ENCODE measurements at places on chromosomes 3 and 15.

DNA sequence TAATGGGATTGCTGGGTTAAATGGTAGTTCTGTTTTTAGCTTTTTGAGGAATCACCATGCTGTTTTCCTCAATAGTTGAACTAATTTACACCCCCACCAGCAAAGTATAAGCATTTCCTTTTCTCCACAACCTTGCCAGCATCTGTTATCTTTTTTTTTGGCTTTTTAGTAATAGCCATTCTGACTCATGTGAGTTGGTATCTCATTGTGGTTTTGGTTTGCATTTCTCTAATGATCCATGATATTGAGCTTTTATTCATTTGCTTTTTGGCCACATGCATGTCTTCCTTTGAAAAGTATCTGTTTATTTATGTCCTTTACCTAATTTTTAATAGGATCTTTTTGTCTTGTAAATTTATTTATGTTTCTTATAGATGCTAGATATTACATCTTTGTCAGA lies 288.2 kb downstream of the EPHA6 start:
- DNase-seq: no peak

GRCh38 chr15:42845581-42845980 lies 75.0 kb downstream of the TTBK2 start:
- no peak for DNase-seq

DNA sequence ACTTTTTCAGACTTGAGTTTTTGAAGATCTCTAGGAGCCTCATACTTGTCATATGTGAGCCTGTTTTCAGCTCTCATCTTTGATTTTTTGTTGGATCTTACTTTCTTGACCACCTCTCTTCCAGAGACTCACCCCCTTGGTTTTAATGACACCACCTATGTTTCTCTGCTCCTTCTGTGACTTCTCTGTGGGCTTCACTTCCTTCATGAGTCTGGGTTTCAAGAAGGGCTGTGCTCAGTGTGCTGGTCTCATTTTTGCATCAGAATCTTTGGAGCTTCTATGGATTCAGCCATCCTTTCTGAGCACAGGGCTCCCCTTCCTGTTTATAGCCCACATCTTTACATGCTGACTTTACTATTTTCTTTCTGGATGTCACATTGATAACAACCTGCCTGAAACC lies 17.7 kb downstream of the PPM1L start:
- DNase-seq: no peak

DNA sequence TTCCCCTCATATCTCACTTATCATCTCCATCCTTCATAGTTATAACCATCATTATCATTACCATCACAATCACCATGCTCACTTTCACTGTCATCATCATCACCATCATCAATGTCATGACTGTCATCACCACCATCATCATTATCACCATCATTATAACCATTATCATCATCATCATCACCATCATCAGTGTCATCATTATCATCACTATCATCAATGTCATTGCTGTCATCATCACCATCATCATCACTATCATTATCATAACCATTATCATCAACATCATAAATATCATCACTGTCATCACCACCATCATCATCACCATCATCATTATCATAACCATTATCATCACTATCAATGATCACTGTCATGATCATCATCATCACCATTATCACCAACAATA lies 44.1 kb downstream of the SSUH2 start:
- DNase-seq: no peak

DNA sequence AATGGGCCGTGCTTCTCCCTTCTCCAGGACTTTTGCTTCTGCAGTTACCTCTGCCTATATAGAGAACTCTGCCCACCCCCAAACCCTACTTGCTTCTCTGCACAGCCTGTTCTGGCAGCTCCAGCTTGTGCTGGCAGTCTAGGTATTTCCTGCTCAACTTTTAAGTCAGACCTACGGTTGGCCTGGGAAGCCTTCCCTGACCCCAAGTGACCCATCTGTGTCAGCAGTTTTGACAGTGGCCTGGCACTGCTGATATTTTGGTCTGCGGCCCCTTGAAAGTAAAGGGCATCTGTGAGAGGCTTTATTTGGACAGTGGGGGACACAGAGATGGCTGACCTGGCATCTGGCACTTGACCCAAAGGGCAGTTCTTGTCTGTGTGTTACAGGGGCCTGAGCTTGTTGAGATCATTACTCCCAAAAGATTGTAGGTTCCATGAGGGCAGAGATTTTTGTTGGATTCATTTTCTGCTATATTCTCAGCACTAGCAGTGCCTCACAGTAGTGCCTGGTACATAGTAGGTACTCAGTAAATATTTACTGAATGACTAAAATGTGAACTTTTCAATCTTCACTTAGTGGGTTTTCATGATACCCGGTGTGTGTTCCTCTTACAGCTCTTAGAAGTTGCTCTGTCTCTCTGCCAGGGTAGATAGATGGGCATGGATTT lies 55.2 kb upstream of the TRAK1 start:
- DNase-seq: no peak

DNA sequence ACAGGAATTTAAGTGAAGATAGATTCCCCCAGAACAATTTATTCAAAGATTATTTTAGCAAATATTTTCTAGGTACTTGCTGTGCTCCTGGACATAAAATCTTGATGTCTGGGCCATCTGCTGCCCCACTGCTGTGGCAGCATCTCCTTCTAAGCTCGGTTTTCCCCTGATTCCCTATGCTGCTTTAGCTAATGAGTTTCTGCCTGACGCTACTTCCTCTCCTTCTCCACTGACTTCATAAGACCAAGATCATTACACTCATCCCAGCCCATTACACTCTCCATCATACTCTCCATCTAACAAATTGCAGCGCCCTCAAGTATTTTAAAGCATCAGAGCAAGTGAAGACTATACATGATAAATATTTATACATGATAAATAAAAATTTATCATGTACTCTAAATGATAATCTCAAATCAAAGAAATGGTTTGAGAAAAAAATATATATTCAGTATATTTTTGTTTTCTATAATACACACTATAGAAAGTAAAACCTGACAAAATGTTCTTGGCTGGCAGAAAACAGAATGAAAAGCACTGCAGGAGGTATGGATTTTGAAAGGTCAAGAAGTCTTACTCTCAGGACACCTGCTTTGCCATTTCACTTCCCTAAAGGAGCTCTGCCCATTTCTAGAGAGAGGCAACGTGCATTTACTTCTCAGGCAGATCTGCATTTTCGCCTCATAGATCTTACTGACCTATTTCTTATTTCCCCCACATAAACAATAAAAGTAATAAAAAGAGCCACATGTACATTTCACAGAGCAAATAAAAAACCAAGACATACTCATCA lies 232.0 kb downstream of the KCNMB2 start:
- DNase-seq: no peak

DNA sequence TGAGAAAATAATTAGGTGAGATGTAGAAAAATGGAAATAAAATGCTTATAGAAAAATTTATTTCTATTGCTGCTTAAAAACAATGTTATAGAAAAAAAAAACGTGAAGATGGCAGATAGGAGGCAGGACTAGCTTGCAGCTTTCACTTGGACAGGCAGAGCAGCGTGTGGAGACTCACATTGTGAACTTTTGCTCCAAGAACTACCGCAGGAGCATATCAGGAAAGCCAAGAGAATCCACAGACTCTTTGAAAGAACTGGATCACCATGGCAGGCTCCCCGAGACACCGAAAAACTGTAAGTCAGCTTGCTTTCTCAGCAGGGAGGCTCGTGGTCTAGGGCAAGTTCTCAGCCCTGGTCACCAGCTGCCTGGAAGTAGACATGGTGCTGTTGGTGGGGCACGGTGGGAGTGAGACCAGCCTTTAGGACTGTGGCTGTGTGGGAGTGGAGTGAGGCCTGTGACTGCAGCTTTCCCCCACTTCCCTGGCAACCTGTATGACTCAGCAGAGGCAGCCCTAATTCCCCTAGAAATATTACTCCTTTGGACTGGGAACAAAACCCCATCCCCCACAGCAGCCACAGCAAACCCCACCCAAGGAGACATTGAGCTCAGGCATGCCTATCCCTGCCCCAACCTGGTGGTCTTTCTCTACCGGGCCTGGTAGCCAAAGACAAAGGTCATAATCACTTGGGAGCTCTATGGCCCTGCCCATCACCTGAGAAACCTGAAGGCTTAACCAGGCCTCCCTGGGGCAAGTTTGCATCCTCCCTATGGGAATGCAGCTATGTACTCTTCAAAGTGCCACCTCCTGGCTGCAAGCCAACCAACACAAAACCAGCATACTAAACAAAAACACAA lies 22.8 kb downstream of the STRIT1 start:
- no peak for DNase-seq

DNA sequence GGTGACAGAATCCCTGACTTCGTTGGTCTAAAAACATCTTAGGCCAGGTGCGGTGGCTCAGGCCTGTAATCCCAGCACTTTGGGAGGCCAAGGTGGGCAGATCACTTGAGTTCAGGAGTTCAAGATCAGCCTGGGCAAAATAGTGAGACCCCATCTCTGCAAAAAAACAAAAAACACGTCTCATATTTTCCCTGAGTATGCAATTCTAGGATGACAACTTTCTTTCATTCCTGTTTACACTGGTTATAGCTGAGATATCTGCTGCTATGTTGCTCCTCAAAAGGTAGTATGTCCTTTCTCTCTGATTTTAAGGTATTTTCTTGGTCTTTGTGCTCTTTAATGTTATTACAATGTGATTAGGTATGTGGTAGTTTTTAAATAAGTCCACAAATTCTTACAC lies 39.3 kb downstream of the PTH1R start:
- no peak for DNase-seq

DNA sequence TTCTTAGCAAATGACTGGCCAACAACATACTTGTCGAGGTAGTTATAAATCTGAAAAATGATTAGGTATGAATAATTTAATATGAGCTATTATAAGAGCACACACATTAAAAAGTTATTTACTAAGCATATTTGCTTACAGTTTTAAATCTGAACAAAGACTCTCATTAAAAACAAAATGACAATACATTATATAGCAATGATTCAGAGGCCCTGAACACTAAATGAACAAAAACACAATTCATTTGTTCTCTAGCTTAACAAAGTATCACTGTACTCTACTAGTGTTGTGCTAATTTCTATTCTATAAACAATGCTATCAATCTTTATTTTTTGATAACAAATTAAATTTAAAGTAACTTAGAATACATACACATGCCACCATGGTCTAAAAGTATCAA lies 21.0 kb downstream of the CLPX start:
- no peak for DNase-seq

GRCh38 chr3:187974871-187975271 lies 179.1 kb upstream of the LPP start:
- DNase-seq: no peak

- DNase-seq: no peak
These were observed 13.3 kb downstream of the CORO2B start for GRCh38 chr15:68592054-68592453.

- no peak for DNase-seq
These were observed 407.2 kb upstream of the LMCD1 start for GRCh38 chr3:8094415-8094814.

DNA sequence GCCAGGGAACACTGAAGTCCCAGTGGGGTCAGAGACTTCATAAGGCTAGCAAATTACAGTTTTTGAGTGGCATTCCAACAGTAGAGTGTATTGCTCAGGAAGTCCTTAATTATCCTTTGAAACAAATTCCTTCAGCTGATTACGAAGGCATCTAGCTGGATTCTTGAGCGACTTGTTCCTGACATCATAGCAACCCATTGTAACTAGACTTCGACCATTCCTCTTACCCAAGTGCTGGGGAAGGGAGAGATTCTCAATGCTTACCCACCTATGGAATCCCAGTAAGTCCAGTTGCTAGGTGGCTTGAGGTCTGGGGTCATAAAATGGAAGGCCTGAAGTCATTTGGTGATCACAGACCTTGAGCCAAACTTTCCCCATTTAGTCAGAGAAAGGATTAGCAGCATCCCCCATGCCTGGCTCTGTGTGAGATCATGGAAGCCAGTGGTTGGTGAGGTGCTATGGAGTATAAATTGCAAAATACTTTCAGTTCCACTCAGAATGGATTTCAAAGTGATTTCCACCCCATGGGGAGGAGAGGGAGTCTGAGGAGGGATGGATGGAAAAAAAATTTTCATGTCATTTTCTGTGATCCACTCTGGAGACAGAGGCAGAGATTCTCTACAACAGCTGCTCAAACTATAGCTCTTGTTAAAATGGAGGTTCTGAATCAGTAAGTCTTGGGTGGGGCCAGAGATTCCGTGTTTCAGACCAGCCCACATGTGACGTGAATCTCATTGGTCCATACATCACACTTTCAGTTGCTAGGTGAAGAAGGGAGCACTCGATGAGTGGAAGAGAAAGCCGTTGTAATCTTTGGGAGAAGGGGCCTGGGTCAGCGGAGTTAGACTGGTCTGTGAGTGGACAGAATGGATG lies 45.7 kb downstream of the CD86 start:
- DNase-seq: no peak

- DNase-seq: no peak
These were observed 429.5 kb downstream of the ZIC1 start for GRCh38 chr3:147838652-147839051.

- no peak for DNase-seq
These were observed 51.8 kb downstream of the TAMM41 start for GRCh38 chr3:11794927-11795326.

All from skeletal muscle cell (primary cell).